ENCODE measurements at places on chromosomes 2 and 18.

GRCh38 chr2:60527762-60528161 lies 25.7 kb downstream of the BCL11A start:
- DNase-seq: no peak

DNA sequence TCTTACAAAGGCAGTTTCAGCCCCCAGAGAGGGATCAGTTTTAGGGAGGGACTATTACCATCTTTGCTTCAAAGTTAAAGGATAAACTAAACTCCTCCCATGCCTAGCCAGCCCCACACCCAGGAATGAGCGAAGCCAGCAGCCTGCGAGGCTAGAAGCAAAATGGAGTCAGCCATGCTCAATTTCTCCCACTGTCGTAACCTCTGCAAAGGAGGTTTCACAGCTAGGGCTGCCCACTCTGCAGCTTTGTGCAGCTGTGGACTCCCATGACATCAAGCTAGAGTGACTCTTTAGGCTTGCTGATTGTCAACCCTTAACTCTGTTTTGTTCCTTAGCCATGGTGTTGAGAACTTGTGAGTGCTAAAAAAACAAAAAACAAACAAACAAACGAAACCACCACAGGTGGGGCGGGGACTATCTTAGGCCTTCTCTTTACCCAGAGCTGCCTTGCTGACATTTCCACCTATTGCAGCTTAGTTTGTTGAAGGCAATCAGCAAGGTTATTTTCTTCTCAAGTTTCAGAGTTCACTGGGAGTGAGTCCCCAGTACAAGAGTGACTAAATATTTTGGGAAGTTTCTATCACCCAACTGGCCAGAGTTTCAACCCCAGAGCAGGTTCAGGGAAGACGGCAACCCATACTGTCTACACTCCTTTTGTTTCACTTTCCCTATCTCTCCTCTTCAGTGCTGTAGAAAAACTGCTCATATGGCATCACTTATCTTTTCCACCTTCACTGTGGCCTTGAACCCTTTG lies 592.1 kb downstream of the XIRP2 start:
- no peak for DNase-seq

GRCh38 chr2:160742667-160743066 lies 249.1 kb upstream of the RBMS1 start:
- DNase-seq: no peak

GRCh38 chr2:169746240-169746639 lies 12.6 kb downstream of the KLHL23 start:
- no peak for DNase-seq

DNA sequence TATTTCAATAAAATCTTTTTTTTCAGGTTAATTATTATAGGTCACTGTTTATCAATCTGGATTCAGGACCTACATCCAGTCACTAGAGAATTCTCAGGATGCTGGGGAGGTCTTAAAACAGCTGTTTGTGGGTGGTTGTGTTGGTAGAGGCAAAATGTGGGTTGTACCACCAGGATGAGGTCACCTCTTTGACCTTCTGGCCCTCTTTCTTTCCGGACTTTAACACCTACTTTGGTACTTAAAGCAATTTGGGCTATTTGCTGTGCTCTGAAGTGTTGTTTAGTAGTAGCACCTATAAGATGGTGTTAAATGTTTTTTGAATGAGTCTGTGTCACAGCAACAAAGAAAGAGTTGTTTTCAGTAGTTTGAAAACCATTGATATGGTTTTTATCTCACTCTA lies 14.6 kb downstream of the EML4 start:
- DNase-seq: no peak

- DNase-seq: no peak
These were observed 94.9 kb downstream of the NFATC1 start for GRCh38 chr18:79490626-79491041.

DNA sequence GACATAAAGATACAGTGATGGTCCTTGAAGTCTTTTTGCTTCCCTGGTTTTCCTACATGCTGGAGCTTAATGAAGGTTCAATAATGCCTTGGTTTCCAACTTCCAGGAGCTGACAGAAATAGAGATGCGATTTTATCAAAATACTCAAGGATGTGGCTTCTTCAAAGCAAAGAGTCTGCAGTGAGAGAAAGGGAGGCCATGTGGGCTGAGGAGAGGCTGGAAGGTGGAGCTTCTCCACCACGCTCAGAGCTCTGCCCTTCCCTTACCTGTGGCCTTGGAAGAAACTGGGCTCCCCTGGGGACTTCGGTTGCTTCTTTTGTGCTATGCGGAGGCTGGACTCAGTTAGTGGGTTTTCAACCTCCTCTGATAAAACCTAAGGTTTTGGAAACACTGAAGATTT lies 175.0 kb upstream of the APCDD1 start:
- DNase-seq: no peak

- no peak for DNase-seq
These were observed 51.2 kb upstream of the LYPD6B start for GRCh38 chr2:148987286-148987685.

DNA sequence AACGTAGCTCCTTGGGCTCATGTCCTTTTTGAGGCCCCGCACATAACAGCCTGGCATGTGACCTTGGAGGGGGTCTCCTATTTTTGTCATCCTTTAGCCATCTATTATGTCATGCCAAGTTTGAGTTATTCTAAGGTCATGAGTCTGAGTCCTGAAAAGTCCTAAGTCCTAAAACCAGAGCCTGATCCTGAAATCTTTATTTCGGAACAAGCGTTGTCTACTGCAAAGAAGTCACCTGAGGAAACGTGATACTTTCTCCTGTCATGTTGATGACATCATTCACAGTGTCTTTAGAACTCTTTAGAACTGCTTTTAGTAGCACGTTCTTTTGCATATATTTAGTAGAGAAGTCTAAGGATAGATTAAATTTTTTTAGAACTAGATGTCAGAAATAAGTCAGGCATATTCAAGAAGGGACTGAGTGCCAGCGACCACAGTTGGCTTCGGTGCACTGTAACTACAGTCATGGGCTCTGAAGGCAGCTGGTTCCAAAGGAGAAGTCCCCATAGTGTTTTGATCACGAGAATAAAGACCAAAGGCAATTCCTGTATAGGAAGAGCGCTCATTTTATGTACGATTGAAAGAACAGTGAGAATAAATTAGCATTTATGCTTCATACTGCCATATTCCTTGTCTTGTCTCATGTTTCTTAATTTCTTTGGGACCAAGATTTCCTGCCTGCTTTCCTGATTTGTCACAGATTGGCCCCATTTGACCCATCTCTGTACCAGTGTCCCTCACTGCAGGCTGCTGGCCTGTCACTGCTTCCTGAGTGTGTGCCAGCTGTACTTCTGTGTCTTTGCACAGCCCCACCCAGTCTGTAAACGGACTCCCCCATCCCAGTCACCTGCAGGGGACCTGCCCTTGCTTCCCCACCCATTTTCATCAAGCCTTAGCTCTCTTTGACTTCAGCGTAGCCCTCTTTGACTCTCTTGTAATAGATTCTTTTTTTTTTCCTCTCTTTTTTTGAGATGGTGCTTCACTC lies 75.8 kb downstream of the ASAP2 start:
- no peak for DNase-seq

DNA sequence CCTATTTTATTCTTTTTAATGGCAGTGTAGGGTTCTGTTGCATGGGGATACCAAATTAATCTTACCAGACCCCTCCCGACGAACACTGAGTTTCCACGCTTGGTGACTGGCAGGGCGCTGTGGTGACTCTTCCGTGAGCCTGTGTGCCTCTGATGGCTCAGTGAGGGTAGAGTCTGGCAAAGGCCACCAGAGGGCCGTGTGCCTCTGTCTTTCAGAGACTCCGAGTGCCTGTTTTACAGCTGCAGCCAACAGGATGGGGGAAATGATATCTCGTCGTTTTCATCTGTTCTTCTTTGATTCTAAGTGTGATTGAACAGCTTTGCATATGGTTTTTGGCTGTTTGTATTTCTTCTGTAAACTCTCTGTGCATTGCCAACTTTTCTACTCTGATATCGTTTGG lies 99.8 kb downstream of the ZNF236 start:
- peak; percentile 79 for DNase-seq

DNA sequence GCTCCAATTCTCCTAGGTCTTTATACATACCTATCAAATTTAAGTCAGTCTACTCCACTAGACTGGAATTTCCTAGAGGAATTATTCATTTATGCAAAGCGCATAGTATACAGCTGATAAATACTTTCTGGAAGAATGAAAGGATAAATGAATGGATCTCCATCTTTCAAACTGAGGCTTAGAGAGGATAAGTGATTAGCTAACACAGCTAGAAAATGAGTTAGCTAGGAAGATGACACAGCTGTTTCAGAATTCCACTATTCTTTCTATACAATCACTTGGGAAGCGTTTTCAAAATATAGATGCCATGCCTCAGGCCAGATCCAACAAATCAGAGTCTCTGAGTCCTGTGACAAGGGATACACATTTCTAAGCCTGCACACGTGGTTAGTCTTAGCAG lies 1146.6 kb upstream of the ZEB2 start:
- no peak for DNase-seq

DNA sequence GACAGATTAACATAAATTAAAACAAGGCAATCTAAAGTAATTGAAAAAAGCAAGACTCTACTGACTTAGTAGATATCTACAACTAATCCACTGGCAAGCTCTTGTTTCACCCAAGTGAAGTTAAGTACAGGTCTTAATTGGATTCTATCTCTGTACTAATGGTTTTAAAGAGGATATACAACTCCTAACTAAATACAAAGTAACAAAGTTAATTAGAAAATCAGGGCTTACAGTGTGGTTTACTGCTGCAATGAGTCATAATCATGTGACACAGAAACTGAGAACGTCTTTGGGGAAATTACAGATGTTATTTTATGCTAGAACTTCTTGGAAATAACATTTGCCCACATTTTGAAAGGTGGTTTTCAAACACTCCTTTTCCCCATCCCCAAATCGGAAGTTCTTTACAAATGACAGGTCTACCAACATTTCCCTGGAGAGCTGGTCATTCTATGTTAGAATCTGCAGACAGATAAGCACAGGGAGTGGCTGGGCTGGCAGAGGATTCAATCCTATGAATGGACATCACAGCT lies 245.3 kb downstream of the STK39 start:
- DNase-seq: no peak

DNA sequence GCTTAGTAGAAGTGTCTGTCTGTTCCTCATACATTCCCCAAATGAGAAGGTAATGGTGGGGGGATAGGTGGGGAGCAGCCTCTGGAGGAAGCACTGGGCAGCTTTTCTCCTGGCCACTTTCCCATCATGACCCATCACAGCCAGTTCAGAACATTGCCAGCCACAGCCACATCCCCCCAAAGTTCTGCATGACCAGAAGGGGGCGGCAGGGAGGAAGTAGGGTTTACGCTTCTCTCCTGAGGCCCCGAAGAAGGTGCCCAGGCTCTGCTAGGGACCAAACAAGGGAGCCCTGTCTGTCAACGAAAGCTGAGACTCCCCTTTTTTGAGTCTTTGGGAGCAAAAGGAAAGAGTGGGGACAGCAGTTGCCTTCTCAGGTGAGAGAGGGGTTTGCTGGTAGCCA lies 7.7 kb downstream of the IGFBP5 start:
- no peak for DNase-seq

GRCh38 chr2:14451312-14451711 lies 181.2 kb upstream of the LRATD1 start:
- DNase-seq: no peak

DNA sequence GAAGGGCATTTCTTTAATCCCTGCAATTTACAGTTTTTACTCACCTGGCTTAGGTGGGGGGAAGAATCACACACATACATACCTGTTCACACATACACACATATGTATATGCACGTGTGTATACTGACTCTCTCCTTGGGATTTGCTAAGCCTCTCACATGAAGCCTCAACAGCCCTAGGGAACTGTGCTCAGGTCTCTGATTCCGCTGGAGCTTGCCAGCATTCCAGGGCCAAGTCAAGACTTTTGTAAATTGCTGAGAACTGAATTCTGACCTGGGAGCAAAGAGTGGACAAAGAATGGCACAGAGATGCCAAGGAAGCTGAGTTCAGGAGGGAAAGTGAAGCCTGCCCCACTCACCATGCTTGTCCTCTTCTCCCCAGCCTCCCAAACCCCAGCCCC lies 177.3 kb downstream of the TMEM247 start:
- no peak for DNase-seq

DNA sequence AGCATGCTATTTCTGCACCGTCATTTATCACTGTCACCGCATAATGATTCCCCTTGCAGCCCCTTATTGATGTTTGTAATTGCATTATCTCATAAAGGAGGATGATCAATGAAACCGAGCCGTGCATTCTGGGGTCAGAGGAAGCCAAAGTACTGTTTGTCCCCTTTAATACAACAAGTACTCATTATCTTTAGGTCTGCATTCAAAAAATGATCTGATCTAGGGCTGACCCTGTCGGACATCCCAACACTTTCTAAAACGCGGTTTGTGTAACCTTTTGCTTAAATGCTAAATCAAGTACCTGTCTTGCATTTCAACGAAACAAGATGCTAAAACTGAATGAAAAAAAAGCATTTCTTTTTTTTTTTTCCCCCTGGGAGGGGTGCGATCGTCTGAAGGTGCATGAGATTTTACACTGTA lies 143.8 kb downstream of the MEIS1 start:
- no peak for DNase-seq

DNA sequence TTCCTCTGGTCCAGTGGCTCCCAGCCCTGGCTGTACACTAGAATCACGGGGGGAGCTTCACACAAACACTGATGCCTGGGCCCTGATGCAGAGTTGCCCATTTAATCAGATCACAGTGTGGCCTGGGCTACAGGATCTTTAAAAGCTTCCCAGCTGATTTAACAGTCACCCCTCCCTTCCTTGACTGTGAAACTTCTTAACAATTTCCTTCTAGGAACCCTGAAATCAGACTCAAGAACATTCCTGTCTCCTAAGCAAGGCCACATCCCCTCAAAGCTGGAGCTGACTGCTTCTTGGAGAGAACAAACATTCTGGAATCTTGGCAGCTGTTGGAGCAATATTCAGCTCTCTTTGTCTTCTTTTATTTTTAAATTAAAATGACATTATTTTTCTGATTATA lies 88.7 kb downstream of the ADD2 start:
- DNase-seq: no peak

DNA sequence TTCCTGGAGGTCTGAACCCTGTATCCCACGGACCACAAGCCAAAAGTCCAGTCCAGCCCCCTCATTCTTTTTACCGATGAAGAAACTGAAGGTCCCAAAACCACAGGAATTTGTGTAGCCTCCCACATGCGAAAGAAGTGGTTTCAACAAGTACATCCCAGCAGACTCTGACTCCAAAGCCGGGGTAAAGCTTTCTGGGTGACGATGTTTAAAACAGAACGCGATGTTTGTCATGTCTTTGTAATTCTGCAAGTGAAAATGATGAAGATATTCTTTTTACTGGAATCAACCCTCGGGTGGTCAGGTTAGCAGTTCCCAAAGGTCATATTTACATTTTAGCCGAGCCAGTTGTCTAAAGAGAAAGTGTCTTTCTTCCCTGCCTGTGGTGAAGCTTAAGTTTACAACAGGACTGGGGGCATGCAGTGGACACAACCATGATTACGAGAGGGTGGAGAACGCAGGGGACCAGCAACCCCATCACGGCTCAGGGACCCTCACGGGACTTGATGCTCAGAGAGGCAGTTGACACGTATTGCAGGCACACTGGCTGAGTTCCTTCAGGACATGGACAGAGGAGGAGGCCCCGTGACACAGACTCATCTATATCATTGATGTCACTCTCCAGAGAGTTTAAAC lies 17.8 kb upstream of the TMEM131 start:
- peak; percentile 34 for DNase-seq
